ENCODE measurements at places on chromosomes 2 and 18.

GRCh38 chr18:28115149-28115550 lies 61.8 kb downstream of the CDH2 start:
- DNase-seq: no peak

- DNase-seq: no peak
Measured at GRCh38 chr2:126774761-126775160, 118.8 kb downstream of the GYPC start.

- no peak for DNase-seq
Measured at GRCh38 chr18:34038086-34038485, 186.6 kb downstream of the NOL4 start.

- DNase-seq: no peak
Measured at GRCh38 chr2:148680462-148680861, 35.9 kb downstream of the EPC2 start.

DNA sequence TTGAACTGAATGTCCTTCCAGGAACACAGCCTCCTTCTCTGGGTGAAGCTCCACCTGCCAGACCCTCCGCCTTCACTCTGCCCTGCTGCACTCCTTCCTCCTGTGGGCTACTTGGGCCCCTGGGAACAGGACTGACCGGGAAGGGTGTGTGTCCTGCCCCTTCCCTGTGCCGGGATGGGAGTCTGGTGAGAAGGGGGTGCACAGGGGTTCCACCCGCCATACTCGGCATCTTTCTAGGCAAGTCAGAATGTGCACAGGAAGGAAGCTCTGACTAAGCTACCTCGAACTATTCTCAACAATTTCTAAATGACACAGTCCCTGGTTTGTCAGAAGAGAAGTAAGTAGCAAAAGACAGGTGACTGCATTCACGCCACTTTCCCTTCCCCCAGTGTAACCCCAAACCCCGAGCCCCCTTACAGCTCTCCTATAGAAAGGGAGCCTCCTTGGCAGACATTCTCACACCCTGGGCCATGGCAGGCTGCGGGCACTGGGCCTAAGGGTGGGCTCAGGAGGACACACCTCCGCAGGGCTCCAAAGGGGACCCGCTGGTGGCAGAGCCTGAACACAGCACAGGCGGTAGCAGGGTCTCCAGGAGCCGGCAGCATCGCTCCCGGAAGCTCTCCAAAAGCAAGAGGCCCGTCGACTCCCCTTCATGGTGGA lies 184.1 kb downstream of the HDAC4 start:
- DNase-seq: no peak

DNA sequence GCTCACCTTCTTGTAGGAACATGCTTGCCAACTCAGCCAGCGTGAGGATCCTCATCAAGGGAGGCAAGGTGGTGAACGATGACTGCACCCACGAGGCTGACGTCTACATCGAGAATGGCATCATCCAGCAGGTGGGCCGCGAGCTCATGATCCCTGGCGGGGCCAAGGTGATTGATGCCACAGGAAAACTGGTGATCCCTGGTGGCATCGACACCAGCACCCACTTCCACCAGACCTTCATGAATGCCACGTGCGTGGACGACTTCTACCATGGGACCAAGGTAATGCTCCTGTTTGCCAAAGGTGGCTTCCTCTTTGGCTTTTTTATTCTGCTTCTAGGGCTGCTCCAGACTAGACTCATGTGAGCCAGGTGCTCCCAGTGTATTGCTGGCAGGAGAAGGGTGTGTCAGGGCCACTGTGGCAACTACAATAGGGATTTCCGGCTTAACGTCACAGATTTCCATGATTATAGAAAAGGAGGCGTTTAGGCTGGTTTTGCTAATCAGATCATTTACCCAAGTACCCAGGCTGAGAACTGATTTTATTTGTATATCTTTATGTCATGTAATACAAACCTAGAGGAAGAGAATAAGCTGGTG lies 50.6 kb downstream of the DPYSL5 start:
- DNase-seq: no peak

DNA sequence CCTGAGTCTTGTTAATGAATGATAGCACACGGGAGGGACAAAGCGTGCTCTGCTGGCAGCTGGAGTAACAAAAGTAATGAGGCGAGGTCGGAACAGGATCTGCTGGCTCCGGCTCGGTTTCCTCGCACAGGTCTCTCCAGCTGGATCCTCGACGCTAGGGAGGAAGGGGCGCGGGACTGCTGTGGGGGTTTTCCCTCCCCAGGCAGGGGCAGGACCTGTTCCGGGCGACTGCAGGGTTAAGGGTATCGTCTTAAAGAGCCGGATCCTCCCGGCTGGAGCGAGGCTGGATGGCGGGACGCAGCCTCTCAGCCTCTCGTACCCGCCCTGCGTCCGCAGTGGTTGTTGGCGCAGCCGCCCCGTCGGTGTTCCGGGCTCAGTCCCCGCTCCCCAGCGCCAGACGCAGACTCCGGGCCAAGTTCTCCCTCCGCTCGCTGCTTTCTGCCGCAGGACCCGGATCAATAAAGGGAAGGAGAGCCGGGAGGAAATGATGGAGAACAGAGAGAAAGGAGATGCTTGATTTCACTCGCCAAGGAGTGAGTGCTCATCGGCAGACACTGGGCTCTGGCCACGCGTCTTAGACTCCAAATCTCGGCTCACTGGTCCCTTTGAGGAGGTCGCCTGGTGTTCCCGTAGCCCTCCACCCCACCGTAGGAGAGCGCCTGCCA lies 1.1 kb upstream of the LIPG start:
- DNase-seq: no peak

- DNase-seq: no peak
Measured at GRCh38 chr2:125573432-125573831, 1082.5 kb upstream of the GYPC start.

GRCh38 chr2:179235463-179236108 lies 29.0 kb downstream of the SESTD1 start:
- no peak for DNase-seq

DNA sequence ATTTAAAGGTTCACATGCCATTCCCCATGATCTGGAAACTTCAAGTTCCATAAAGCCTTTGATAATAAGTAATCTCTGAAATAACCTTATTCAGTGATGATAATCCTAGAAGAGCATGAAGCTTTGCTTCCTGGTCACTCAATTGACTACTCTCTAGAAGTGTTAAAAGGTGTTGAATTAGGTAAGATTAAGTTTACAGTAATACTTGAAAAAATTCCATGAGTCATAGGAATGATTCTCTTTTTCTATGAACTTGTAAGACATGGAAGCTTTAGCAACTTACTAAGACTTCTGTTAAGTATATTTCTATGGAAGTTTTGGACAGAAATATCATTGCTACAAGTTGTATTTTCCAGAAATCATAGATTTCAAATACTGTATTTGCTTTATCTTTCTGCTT lies 100.6 kb downstream of the MYO1B start:
- DNase-seq: no peak

Data from NCI-H1417 treated with DMSO at 0.1 percent for 48 hours (cell line).